HCT116 (cell line): ENCODE measurements at places on chromosomes 3 and 15.

DNA sequence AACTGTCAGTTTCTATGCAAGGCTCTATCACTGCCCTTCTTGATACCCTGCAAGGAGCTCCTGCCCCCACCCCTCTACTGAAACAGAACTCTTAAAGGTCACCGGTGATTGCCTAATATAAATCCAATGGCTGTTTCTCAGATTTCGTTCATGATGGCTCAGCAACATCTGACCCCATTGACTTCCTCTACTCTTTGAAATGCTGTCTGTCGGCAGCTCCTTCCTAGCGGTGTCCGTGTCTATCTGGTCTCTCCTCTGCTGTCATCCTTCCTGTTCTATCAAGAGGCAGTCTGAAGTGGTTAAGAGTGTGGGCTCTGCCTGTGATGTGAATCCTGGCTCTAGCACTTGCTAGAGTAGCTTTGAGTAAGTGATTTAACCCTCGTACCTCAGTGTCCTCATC lies 5.5 kb downstream of the TMEM266 start:
- no peak for DNase-seq

DNA sequence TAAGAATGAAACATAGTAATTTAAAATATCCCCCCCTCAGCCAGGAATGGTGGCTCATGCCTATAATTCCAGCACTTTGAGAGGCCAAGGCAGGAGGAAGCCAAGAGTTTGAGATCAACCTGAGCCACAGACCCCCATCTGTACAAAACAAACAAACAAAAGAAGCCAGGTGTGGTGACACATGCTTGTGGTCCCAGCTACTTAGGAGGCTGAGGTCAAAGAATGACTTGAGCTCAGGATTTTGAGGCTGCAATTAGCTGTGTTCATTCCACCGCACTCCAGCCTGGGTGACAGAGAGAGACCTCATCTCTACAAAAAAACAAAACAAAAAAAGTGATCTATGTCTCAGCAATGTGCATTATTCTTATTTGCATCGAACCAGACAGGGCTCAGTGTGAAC lies 800.8 kb downstream of the MCTP2 start:
- DNase-seq, result no peak

DNA sequence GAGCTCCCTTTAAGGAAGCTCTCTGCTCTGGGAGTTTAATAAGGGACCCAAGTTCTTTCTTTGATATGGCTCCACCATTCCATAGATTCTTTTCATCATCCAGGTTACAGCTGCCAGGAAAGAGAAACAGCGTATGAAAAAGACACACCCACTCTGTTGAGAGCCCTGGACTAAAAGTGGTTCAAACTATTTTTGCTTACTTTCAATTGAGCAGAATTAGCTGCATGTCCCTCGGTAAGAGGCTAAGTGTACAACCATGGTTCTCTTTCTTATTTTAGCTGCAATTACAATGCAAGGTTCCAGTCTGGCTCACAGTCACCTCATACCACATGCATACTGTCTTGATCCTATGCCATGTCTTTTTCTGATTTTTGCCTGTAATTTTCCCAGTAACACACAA lies 1288.3 kb downstream of the NSUN3 start:
- no peak for DNase-seq

- DNase-seq, result peak; percentile 38
Observed at GRCh38 chr15:77966540-77967234, 110.8 kb downstream of the TBC1D2B start.

GRCh38 chr3:99674086-99674789 lies 35.8 kb downstream of the COL8A1 start:
- no peak for DNase-seq

- DNase-seq, result no peak
Observed at GRCh38 chr3:74550686-74551085, 63.8 kb downstream of the CNTN3 start.

- DNase-seq, result peak; percentile 3
Observed at GRCh38 chr3:88149101-88149508, 654 bp upstream of the C3orf38 start.

- DNase-seq, result no peak
Observed at GRCh38 chr15:82802497-82802896, 3.4 kb downstream of the FSD2 start.

DNA sequence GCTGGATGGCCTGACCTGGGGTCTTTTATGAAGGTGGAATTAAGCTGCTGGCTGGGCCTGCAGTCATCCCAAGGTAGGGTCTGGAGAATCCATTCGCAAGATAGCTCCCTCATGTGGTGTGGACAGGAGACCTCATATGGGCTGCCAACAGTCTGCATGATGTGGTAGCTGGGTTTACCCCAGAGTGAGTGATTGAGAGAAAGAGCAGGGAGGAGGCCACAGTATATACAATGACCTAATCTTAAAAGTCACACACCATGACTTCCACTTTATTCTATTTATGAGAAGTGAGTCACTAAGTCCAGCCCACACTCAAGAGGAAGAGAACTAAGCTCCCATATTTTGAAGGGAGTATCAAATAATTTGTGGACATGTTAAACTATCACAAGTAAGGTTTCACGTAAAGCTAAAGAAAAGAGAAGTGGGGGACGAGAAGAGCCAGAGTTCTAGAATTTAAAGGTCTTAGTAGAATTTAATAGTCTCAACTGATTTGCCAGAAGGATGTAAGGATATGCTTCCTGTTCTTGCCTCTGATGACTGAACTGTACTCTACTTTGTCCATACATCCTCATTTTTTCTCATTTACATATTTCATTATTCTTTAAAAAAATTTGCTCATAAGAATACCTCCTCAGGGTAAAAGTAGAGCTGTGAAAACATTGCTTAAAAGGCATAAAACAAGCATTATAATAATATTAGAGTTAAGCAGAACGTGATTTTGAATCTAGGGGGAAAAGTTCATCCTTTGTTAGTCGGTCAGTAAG lies 184.4 kb downstream of the PEX5L start:
- no peak for DNase-seq

DNA sequence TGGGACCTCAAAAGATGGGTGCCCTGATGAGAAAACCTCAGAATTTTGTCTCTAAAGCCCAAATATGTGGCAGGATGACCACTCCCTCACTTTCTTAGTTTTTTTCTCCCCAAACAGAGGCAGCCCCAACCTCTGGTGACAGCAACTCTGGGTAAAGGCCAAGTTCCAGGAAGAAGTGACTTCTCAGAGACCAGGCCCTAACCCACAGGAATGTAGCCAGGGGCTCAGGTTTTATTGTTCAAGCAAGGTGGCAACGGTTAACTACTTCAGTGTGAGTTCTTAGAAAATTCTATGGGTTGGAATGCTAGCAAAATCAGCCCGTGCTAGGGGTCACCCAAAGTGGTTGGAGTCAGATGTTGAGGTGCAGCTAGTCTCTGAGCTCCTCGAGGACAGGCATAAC lies 5.1 kb upstream of the DNAJA4 start:
- DNase-seq, result no peak

- peak; percentile 7 for DNase-seq
Observed at GRCh38 chr15:53811530-53811929, 52.1 kb upstream of the WDR72 start.

GRCh38 chr15:58980351-58980939 lies 7.0 kb upstream of the RNF111 start:
- peak; percentile 32 for DNase-seq

DNA sequence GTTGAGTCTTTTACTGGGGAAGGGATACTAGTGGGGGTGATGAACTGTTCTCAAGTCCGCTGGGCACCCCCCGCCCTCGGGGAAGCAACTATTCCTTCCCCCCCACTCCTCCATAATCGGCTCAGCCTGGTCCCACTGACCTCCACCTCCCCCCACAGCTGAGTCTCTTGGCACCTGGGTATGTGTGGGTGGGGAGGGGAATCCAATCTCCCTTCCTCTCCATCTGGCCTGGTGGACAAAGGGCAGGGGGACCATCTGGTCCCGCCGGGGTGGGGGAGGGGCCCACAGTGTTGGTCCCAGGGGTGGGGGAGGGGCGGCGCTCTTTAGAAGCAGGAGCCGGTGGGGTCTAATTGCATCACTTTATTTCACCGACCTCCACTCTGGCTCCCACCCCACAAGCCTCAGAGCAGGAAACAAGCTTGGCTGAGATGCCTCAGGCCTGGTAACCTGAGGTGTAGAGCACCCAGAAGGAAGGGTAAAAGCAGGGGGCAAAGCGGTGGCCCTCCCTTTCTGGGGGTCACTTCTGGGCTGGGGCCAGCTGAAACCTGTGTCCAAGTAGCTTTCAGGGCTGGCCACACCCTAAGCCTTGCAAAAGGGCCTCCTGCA lies 1.0 kb upstream of the PCBP4 start:
- no peak for DNase-seq

DNA sequence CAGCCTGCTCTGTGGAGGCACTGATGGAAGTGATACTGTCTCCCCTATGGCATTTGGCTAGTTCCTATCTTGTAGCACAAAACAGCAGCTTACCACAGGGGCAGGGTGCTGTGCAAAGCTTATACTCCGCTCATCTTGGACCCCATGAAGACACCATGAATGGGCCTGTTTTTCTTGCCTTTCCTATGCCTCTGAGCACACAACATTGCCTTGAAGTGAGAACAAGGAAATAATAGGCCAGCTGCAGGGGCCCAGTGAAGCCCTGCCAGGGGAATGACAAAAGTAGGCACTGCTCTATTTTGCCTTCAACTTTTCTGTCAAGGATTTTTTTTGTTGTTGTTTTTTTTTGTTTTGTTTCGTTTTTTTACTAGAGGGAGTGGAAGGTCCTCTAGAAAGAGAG lies 110.3 kb downstream of the PDE8A start:
- no peak for DNase-seq

DNA sequence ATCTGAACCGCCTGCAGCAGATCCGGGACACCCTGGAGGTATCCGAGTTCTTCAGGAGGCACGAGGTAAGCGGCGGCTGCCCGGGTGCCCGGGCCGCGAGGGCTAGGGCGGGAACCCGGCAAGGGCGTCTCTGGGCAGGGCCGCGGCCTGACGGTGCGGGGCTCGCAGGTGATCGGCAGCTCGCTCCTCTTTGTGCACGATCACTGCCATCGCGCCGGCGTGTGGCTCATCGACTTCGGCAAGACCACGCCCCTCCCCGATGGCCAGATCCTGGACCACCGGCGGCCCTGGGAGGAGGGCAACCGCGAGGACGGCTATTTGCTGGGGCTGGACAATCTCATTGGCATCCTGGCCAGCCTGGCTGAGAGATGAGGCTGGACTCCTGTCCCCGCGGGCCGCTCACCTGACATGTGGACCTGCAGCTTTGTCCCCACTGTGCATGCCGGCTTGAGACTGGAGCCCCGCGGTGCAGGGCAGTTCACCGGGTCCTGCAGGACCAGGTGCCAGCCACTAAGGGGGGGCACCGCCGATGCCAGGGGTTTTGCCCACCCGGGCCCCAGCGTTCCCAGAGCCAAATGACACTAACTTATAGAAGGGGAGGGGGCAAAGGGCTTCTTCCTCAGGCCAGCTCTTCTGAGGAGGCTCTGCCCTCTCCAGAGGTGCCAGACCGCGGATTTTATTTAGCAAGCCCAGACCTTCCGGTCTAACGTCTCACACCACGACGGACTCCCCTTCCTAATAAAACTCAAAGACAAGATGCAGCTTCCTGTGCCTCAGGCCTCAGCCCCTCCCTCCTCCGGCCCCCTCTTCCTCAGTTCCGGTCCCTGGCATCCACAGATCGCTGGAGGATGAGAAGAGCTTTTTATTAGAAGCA lies 9.4 kb downstream of the ITPKA start:
- no peak for DNase-seq

DNA sequence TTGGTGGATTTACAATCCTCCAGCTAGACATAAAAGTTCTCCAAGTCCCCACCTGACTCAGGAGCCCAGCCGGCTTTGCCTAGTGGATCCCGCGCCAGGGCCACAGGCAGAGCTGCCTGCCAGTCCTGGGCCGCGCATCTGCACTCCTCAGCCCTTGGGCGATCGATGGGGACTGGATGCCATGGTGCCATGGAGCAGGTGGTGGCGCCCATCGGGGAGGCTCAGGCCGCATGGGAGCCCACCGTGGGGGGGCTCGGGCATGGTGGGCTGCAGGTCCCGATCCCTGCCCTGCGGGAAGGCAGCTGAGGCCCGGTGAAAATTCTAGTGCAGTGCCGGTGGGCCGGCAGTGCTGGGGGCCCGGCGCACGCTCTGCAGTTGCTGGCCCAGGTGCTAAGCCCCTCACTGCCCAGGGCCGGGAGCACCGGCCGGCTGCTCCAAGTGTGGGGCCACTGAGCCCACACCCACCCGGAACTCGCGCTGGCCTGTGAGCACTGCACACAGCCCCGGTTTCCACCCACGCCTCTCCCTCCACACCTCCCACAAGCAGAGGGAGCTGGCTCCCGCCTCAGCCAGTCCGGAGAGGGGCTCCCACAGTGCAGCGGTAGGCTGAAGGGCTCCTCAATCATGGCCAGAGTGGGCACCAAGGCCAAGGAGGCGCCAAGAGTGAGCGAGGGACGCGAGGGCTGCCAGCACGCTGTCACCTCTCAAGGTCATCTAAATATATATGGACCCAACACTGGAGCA lies 38.8 kb upstream of the IGSF11 start:
- DNase-seq, result no peak

DNA sequence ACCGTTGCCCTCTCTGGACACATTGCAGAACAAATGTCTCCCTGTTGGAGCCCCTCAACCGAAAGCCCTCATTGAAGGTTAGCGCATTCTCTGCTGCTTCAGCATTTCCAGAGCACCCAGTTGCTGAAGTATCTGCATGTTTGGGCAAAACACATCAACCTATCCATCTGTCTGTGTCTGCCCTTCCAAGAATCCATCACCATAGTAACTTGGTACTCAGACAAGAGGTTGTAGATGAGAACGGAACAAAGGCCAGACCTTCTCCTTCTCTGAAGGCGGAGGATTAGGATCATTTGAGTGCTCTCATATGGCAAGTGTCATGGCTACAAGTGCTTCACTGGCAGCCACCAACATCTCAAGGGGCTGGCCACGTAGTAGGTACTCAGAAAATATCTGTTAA lies 23.1 kb upstream of the RHO start:
- DNase-seq, result no peak

- no peak for DNase-seq
Observed at GRCh38 chr3:52280050-52280461, 1.6 kb upstream of the WDR82 start.

GRCh38 chr15:89131731-89132130 lies 43.5 kb downstream of the ABHD2 start:
- no peak for DNase-seq

- no peak for DNase-seq
Observed at GRCh38 chr3:34300621-34301020, 502.2 kb downstream of the PDCD6IP start.

DNA sequence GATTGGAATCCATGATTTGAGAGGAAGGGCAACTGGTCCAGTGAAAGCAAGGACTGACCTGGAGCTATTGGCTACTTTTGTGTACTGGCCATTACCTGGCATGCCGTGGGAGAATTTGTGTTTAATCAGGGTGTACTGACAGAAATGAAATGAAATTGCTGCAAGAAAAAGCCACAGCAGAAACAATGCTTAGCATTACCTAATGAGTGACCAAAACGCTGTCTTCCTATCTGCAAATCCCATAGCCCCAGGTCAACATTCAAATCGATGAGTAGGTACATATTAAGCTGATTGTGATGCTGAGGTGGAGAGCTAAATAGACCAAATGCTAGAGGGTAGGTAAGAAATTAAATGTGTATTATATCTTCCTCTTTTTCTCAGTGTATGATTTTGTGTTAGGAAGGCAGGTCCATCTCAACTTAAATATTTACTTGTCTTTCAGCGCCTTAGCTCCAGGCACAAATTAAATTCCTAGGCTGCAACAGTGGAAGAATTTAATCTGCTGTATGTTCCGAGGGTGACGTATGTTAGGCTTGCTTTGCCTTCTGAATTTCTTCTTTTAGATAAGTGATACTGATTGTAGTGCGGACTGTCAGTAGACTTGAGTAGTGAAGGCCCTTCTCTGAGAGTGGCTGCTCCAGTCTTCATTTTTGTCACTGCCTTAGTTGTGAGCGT lies 331.1 kb downstream of the SV2B start:
- no peak for DNase-seq
